ENCODE measurements at places on chromosomes 11 and 22. TPM values are rescaled to one million over a fixed set of nuclear protein-coding genes. Genes with fewer than 3 reads are reported as not detected.
A peak's percentile ranks its signal among the peaks of the same experiment; 100 is the strongest.

CECR2 gene
- 10.9 TPM for polyA plus RNA-seq

- no peak for DNase-seq
Measured at GRCh38 chr11:13962198-13962561, 343 bp upstream of the SPON1 start.

DDX6 gene
- 135 TPM for polyA plus RNA-seq

GRCh38 chr11:46963844-46964243 lies 27.3 kb downstream of the CSTPP1 start:
- no peak for DNase-seq

DNA sequence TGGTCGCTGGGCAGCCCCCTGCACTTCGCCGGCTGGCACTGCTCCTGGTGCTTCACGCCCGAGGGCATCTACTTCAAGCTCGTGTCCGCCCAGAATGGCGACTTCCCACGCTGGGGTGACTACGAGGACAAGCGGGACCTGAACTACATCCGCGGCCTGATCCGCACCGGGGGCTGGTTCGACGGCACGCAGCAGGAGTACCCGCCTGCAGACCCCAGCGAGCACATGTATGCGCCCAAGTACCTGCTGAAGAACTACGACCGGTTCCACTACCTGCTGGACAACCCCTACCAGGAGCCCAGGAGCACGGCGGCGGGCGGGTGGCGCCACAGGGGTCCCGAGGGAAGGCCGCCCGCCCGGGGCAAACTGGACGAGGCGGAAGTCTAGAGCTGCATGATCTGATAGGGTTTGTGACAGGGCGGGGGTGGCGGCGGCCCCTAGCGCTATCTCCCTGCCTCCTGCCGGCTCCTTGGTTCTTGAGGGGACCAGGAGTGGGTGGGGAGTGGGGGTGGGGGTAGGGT lies 13.5 kb upstream of the MIEF1 start:
- DNase-seq = no peak

- peak; percentile 6 for DNase-seq
Measured at GRCh38 chr11:103055221-103055890, 36.6 kb downstream of the DCUN1D5 start.

GRCh38 chr22:35838855-35839576 lies 121.3 kb downstream of the APOL5 start:
- no peak for DNase-seq

DNA sequence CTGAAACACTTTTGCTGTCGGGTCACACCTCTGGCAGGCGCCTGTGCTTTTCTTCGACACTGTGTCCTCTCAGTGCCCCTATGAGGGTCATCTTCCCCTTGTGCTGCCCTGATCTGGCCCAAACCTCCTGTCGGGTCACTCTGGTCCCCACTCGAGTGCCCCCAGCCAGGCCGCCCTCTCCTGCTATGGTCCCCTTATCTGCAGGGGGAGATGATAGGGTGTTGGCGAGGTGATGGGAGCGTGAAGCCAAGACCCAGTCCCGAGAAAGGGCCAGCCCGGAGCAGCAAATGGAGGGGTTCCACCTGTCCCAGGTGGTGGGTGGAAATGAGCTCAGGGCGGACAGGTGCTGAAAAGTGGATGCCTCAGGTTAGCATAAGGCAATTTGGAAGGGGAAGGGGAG lies 9.7 kb downstream of the NADSYN1 start:
- no peak for DNase-seq

- no peak for DNase-seq
Measured at GRCh38 chr11:92397221-92397755, 172.7 kb downstream of the FAT3 start.

All from right renal cortex interstitium (tissue), 3 donors.